ENCODE measurements at places on chromosomes 1 and 21.

- no peak for DNase-seq
Observed at GRCh38 chr1:10640843-10641553, 155.4 kb downstream of the CASZ1 start.

DNA sequence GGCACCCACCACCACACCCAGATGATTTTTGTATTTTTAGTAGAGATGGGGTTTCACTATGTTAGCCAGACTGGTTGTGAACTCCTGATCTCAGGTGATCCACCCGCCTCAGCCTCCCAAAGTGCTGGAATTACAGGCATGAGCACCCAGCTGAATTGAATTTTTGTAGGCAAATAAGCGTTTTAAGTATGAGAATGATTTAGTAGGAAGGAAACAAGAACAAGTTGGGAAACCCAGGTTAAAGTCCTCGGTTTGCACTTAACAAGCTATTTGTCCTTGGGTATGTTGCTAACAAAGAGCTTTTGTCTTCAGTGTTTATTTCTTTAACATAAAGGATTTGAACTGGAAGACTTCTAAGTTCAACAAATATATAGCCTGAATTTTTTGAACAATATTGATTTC, 23.9 kb downstream of the BTF3L4 start:
- DNase-seq, result no peak

- no peak for DNase-seq
Observed at GRCh38 chr1:163970151-163970550, 588.8 kb upstream of the PBX1 start.

- DNase-seq, result no peak
Observed at GRCh38 chr1:32204943-32205361, 519 bp upstream of the IQCC start.

DNA sequence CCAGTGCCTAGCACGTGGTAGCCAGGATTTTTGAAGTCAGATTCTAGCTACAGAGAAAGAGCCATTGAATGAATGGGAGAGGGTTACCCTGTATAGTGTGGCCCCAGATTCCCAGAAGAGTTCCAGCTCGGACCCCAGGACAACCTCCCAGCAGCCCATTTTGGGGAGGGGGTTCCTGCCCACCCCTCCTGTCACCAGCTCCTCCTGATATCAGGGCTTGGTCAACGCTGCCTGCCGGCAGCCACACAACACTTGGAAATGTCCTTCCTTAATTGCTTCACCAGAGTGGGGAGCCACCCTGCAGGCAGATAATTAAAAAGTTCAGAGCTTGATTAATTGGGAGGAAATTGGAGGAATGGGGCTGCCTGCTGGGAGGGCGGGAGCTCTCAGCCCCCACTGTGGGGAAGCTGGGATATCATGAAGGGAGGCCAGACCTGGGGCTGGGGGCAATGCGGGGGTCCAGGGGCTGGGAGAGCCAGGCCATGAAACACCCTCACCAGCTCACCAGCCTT, 120.5 kb downstream of the LACTBL1 start:
- DNase-seq, result no peak

DNA sequence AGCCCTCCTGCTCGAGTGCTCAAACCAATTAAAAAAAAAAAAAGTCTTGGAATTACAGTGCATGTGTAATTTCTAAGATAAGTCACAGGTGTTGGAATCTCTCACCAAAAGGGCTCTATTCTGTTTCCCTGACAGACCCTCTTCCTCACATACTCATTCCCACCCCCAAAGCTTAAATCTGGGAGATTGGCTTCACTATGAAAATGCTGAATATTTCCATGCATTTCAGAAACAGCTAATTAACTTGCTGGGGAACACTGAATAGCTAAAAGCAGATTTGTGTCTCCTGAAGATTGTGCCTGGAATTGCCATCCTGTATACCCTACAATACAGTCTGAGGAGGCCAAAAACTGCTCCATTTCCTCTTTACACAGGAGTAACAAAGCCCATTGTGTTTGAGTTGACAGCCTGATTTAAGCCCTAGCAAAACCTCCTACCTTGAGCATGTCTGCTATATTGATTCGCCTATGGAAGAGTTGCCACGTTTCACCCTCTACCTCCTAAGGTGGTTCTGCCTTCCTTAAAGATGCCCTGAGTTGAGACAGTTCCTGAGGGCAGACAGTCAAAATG, 1.4 kb upstream of the PIK3R3 start:
- DNase-seq, result no peak

GRCh38 chr21:39048064-39048463, 135.2 kb downstream of the PSMG1 start:
- no peak for DNase-seq
